ENCODE measurements at places on chromosomes 3 and 15.

DNA sequence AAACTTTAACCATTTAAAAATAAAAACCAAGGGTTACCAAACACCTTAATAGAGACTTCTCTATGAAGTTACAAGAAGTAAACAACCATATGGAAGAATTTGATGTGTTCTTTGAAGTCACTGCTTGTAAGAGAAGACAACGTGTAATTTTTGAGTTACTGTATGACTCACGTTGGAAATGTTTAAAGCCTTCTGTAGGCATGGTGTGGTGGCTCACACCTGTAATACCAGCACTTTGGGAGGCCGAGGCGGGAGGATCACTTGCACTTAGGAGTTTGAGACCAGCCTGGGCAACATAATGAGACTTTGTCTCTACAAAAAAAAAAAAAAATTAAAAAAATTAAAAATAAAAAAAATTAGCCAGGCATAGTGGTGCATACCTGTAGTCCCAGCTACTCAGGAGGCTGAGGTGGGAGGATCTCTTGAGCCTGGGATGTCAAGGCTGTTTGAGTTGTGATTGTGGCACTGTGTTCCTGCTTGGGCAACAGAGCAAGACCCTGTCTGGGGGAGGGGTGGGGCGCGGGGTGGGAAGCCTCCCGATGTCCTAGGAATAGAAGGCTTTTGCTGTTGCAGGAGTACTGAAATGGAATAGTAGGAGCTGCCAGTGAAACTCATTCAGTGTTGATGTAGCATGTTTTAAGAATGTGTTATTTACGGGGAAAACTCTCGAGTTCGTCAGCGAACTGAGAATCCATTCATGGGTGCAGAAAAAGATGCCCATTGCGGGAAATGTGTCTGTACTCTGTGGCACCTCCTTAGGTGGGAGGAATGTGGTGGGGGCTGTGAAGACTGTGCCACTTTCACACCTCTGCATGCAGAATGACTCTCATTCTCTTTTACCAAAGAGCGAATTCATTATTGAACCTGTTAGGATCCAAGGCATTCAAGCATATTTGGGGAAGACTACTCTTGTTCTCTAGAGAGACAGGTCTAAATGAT, 134.2 kb downstream of the FNDC3B start:
- no peak for DNase-seq

GRCh38 chr15:76310475-76311099, 682 bp downstream of the ETFA start:
- DNase-seq = no peak

DNA sequence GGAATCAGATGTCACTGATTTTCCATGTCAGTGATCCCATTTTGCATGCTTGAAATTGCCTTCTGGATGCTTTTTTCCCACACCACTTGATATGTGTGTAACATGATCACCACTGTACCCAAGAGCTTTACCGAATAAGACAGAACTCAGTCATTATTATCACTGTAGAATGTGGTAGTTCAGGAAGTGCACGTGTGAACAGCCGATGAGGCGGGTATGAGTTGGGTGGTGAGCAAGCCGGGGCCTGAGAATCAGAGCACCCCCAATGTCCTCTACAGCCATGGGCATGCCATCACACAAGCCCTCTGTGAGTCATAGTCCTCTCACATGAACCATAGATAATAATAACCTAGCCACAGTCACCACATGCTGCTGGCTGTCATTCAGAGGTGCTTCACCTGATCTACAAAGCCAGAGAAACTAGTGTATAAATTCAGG, 470.8 kb downstream of the SOX2 start:
- DNase-seq = no peak

GRCh38 chr3:188906236-188906635, 265.5 kb upstream of the TPRG1 start:
- no peak for DNase-seq

DNA sequence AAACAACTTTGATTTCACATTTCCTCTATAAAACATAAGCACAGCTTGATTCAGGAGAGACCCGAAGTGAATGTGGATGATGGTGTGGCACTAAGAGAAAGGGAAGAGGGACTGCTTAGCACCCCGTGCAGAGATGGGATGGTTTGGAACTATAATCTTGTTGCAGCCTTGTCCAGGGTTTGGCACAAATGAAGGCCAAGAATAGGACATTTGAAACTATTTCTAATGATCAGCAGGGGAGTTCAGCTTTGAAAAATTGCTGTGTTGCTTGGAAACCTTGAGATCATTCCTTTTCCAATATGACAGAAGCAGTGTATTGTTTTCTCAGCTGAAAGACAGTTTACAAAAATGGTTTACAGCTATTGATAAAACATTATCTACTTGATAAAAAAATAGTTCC, 49.7 kb downstream of the ASB7 start:
- DNase-seq = no peak

DNA sequence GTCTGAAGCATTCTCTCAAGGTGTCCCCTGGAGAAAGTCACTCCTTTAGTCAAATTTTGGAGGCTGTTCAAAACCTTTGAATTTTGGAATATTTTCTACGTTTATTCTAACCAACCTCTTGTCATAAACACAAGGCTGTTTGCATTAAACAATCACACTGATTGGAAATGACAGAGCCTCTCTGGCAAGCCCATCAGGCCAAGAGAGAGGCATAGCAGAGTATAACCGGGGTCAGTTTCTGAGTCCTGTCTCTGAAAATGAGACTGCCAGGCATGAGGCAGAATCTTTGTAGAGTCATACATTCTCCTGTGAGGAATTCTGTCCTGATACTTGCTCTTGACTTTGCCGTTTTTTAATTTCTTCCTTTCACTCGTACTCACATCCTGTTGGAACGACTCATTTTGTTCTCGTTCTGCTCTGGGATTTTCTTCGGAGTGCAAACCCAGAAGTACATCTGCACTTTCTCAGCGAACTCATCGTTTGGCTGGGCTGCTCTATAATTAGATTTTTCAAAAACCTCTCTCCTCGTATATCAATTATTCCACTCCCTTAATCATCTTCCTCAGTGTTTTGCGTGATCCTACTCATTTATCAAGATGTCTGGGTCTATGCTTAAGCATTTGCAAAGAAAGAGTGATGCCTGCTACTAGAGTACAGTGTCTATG, 114.2 kb downstream of the AGBL1 start:
- no peak for DNase-seq

DNA sequence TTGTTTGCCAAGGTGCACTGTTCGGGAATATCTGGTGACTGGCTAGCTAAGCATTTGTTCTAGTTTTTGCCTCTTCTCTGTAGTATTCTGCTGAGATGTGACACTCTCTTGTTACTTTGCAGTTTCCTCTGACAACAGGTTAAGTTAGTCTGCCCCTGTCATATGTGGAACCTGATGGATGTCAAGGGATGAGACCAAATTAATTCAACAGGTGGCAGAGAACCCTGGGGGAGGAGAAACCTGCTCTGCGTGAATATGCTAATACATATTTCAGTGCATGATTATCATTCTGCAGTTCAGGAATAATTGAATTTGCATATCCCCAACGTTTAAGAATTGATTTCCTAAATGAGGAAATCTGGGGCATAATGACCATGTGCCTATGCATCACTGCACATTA, 777.3 kb downstream of the PDCD6IP start:
- no peak for DNase-seq

DNA sequence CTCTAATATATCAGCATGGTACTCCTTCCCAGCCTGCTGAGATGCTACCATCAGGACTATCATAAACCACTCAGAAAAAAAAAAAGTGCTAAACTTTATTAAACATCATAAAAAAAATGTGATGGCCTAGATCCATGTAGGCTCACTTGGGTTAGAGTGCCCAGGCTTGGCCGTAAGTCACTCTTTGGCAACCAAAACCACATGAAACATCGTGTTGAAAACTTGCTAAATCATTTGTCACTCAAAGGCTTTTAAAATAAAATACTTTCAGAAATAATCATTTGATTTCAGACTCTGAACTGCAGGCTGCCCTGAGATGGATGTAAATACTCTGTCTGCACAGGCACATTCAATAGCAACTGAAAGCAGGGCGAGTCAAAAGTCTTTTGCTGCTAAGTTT, 78.4 kb upstream of the WNT5A start:
- DNase-seq = no peak

GRCh38 chr15:49155110-49155833, at the start of gene COPS2:
Gene COPS2 (minus strand): TSS chr15:49155599. CDS start chr15:49155578, 21 bp downstream.
- DNase-seq = peak; percentile 87

DNA sequence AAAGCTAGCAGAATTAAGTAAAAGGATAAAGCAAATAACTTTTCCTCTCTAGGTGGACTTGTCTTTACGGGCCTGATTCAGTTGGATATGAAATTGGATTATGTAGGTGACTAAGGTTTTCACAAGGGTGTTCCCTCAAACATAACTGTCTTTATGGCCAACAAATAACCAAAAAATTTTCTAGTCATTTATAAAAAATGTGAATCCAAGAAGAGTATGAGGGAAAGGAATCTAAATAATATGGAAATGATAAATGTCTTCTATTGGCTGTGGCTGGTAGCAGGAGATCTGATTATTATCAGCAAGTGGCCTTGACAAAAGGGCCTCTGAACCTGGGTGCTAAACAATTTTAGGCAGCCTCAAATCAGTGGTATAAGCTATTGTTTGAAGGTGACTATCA, 594.0 kb upstream of the UBE2E2 start:
- DNase-seq = no peak

GRCh38 chr3:57011022-57011421, 49.4 kb upstream of the SPATA12 start:
- no peak for DNase-seq

DNA sequence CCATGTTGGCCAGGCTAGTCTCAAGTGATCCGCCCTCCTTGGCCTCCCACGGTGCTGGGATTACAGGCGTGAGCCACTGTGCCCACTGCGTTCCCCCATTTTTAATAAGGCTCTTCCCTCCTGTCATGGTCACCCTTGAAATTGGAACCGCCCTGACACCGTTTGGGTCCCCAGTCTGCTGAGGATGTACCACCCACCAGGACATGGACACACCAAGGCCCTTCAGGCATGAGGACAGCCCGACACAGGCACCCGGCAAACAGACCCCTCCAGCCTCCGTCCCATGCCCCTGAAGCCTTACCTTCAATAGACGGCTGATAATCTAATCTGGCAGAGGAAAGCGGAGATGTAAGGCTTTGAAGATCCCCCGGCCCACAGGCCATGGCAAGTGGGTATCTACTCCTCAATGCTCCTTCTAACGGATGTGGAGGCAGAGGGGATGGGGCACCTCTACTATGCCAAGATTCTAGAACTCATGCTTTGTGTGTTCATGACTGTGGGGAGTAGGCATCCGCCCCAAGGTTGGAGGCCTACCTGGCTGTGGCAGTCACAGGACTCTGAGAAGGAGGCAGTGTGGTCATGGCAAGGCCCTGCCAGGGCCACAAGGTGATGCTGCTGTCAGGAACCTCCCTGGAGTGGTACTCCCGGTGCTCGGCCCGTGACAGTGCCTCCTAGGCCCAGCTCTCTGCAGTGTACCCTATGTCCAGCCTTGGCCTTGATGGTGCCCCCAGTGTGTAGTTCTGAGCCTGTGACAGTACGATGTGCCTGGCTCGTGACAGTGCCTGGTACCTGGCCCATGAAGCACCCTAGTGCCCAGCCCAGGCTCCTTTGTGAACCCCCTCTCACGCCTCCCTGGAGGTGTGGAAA, 18.6 kb upstream of the PRSS50 start:
- DNase-seq = no peak

DNA sequence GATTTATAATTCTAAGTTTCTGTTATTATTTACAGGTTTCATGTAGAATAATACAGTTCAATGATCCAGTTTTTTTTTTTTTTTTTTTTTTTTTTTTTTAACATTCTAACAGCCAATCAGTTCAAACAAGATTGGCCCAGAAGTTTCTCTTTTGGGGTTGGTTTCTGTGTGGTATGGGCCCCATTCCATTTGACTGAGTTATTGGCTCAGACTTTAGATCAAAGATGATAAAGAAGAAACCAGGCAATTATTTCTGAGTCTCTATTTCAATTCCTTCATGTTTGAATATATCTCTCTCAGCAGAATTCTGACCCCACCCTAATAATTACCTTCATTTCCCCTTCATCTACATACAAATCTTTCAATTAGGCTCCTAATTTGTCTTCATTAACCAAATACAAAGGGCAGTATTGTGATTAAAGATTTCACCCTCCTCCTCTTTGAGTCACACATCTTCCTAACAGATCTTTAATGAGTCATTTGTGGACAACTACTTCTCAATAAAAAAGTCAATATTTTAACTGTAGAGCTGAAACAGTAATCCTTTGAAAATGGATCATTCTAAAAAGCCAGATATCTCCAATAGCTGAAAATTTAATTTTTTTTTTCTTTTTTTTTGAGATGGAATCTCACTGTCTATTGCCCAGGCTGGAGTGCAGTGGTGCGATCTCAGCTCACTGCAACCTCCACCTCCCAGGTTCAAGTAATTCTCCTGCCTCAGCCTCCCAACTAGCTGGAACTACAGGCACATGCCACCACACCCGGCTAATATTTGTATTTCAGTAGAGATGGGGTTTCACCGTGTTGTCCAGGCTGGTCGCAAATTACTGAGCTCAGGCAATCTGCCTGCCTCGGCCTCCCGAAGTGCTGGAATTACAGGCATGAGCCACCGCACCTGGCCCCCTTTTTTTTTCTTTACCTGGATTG, 878.8 kb downstream of the NAALADL2 start:
- DNase-seq = no peak

- no peak for DNase-seq
These were observed 99.8 kb downstream of the NSUN3 start for GRCh38 chr3:94162700-94163099.

DNA sequence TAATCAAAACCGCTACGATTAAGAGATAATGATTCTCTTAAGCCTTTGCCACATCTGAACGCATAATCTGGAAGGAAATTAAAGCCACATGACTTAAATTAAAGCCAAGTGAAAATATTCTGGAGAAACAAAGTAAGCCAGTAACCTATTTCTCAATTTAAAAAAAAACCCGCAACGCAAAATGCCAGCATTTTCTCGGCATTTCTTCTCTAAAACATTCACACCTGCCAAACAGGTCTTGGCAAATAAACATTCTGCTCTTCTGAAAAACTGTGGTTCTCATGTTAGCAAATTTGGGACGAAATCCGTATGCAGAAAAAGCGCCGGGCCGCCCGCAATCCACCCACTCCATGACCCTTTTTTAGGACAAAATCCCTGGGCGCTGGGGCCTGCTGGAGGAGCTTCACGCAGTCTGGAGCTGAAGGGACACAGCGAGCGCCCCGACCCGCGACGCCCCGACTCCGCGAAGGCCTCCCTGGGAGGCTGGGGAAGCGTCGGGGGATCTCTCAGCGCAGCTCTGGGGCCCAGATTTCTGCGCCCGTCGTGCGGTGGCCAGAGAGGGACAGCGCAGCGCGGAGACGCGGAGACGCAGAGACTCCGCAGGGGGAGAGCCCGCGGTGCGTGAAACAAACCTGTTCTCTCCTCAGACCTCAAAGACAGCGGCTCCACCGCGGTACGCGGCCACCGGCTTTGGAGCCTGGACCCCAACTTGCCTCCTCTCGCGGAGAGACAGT, 471 bp downstream of the NKIRAS1 start:
- DNase-seq = no peak

- DNase-seq = no peak
These were observed 228.7 kb upstream of the CGNL1 start for GRCh38 chr15:57147621-57148020.
